ENCODE measurements at places on chromosomes 5 and 9.

DNA sequence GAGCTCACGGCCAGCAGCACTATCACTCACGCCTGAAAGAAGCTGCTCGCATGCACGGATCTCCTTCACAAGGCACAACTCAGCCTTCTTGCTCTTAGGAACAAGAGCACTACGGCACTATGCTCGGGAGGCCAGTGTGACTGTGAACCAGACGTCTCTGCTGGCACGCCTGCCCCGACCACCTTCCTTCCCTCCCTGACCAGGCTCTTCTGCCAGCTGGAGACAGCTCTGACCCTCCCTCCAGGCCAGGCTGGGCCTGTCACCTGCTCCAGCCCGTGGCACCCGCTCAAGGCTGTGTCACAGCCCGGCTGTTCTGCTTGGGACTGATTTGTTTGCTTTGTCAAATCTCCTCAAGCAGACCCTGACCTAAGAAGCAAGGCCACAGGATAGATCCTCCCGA, 7.0 kb downstream of the TBC1D9B start:
- no peak for DNase-seq

DNA sequence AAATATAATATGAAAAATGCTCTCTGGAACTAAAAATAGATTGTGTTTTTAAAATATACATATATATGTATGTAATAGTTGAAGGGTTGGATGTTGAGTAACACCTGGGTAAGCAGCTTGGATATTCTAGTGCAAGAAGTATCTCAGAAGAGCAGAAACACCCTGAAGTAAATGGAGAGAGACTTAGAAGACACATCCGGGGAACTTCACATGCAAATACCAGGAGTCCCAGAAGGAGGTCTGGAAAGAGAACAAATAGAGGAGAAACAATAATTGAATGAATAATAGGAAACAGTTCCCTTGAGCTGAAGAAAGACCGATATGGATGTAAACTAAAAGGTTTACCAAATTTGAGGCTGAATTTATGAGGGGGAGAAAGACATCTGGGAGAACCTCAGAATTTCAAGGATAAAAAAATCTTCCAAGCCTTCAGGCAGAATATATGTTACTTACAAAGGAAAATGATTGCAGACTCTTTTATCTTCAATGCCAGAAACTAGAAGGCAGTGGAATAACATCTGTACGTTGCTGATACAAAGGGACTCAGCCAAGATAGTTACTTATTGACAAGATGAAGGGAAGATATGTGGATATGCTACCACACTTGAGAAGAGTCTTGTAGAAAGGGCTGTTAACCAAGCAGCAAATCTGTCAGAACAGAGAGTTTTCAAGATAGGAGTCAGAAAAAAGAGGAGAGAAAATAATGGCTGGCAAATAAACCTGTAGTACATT, 42.7 kb downstream of the HSDL2 start:
- no peak for DNase-seq

DNA sequence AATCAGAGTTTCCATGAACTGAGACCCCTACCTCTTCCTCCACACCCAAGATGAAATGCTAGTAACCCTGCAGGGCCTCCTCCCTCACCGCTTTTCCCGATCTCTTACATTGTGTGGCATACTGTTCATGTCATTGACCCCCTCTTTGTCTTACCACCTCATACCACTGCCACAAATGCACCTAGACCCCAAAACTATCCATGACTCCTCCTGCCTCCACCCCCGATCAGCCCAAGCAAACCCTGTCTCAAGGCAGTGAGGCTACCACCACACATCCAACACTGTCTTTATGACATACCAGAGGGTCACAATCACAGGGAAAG, 55.7 kb downstream of the PLAC8L1 start:
- no peak for DNase-seq

- peak; percentile 15 for DNase-seq
These were observed 388.5 kb upstream of the CTNND2 start for GRCh38 chr5:12292610-12293204.

- peak; percentile 63 for DNase-seq
These were observed 3.0 kb upstream of the ZBTB34 start for GRCh38 chr9:126857261-126857960.

DNA sequence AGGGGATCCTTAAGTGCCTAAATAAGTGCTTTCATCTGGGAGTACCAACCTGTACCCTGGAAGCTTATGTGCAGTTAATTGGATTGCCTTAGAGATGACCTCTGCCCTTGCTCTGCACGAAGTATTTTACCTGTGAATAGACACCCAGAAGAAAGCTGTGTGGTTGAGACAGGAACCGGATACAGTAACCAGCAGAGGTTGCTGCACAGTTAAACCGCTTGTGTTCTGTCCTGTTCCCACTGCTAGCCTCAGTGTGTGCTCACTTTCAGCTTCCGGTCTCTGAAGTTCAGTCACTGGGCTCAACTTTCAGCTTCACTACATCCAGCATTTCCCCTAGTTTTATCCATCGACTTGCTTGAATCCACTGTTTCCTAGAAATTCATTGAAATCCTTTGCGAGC, 185.3 kb downstream of the FAM170A start:
- DNase-seq, result no peak
